ENCODE measurements at places on chromosomes 16 and 17.

GRCh38 chr17:57154921-57155320 is 69.9 kb downstream of the AKAP1 start:
- no peak for DNase-seq

- DNase-seq: no peak
These were observed 17.9 kb upstream of the SPN start for GRCh38 chr16:29644973-29645693.

- DNase-seq: peak; percentile 44
These were observed 20.1 kb upstream of the KRT19 start for GRCh38 chr17:41547921-41548843.

- DNase-seq: no peak
These were observed 341 bp downstream of the PCYT2 start for GRCh38 chr17:81910840-81911276.

DNA sequence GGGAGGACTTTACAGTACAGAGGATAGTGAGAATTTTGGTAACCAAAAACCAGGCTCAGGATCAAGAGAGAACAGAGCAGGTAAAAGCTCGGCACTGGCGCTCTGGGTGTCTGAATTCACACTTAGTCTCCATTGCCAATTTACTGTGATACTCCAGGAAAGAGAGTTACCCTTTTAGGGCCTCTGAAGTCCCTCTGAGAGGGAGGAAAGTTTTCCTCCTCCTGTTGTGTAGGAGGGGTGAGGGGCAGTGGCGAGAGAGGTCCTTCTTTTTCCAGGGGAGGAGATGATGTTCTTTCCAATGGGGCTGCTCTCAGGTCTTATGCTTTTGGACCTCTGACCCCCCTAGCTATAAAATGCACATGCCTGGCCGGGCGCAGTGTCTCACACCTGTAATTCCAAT is 5.4 kb upstream of the TNS4 start:
- no peak for DNase-seq

- no peak for DNase-seq
These were observed 12.2 kb upstream of the LONP2 start for GRCh38 chr16:48231727-48232492.

GRCh38 chr17:50277357-50277754 is 3.1 kb downstream of the TMEM92 start:
- DNase-seq: no peak
